Frontal cortex (tissue), 4 donors: ENCODE measurements at places on chromosomes 13 and 19. TPM values are rescaled to one million over a fixed set of nuclear protein-coding genes. Genes with fewer than 3 reads are reported as not detected.

DNA sequence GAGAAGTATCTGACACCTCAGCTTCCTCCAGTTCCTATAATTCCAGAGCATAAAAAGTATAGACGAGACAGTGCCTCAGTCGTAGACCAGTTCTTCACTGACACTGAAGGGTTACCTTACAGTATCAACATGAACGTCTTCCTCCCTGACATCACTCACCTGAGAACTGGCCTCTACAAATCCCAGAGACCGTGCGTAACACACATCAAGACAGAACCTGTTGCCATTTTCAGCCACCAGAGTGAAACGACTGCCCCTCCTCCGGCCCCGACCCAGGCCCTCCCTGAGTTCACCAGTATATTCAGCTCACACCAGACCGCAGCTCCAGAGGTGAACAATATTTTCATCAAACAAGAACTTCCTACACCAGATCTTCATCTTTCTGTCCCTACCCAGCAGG is 3.1 kb downstream of the KLF5 start:
- no peak for DNase-seq

GRCh38 chr13:42229287-42229686 is 42.7 kb upstream of the AKAP11 start:
- no peak for DNase-seq

GRCh38 chr13:23477101-23477500 is 43.6 kb upstream of the SACS start:
- no peak for DNase-seq

- no peak for DNase-seq
These were observed 32.2 kb upstream of the WDFY2 start for GRCh38 chr13:51552027-51552426.

DNA sequence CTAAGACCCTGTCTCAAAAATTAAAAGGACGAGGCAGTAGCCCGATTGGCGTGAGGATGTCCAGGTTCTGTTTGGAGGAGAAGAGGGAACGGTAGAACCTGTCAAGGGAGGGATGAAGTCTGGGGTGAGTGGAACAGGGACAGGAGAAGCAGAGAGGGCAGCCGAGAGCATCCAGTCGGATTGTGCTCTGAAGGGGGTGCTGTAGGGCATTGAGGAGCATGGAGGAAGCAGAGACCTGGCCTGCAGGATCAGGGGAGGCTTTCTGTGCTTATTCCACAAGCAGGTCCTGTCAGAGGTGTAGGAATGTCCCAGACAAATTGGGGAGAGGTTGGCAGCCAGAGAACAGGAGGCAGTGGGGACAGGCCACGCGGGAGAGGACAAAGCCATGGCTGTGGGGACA is 14.1 kb downstream of the AP2A1 start:
- no peak for DNase-seq

- DNase-seq, result no peak
These were observed 202.3 kb upstream of the KLF12 start for GRCh38 chr13:74336546-74336945.

ZNF626 gene
- 33.4 TPM for total RNA-seq

DNA sequence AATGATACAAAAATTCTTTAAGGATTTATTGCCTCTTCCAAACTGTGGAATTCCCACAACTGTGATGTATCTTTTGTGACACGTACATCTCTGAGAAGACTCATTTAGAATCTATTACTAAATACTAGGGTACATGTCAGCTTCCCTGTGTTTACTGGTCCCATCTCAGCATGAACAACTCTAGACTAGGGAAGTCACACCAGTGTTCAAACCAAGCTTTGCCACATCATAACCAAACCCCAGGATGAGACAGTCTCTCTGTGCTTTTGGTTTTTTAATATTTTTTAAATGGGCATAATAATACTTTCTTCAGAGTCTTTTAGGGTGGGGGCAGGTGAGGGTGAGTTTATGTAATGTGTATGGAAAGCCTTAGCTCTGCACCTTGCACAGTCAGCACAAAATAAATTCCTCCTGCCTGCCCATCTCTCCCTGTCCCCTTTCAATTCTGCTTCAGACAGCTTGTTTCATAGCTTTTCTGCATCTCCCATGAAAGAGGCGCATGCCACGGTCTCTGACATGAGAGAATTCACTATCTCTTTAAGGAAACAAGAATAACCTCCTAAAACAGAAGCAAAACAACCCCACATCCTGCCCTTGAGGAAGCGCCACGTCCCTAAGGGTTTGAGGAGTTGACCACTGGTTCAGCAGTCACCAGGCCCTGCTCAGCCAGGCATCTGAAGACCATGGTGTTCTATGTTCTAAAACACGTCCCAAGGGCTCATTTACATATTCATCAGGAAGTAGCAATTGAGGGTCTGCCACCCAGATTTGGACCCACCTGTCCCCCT is 174.5 kb downstream of the USP12 start:
- no peak for DNase-seq

DLEU7 gene
- total RNA-seq, result 17.9 TPM

GRCh38 chr13:96652506-96652905 is 341.8 kb downstream of the OXGR1 start:
- no peak for DNase-seq

KLHL1 gene
- total RNA-seq, result 70.9 TPM

IGFL2 gene
- total RNA-seq, result 0.82 TPM

GRCh38 chr13:92451060-92451459 is 775.5 kb upstream of the GPC6 start:
- no peak for DNase-seq

SYNE4 gene
- total RNA-seq, result not detected

TPTE2 gene
- 0.41 TPM for total RNA-seq

DNA sequence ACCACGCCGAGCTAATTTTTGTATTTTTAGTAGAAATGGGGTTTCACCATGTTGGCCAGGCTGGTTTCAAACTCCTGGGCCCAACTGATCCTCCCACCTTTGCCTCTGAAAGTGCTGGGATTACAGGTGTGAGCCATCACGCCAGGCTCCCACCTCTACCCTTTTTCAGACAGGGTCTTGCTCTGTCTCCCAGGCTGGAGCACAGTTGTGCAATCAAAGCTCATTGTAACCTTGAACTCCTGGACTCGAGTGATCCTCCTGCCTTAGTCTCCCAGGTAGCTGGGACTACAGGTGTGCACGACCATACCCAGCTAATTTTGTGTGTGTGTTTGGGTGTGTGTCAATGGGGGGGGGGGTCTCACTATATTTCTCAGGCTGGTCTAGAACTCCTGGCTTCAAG is 1.7 kb downstream of the RASGRP4 start:
- DNase-seq, result no peak

GRCh38 chr13:113981194-113981605 is 7.3 kb upstream of the C13orf46 start:
- no peak for DNase-seq

GRCh38 chr19:3538965-3539755 is at the start of gene TEKTIP1:
TEKTIP1 (plus strand) TSS chr19:3539174; CDS start chr19:3539178, 4 bp downstream.
- no peak for DNase-seq

DNA sequence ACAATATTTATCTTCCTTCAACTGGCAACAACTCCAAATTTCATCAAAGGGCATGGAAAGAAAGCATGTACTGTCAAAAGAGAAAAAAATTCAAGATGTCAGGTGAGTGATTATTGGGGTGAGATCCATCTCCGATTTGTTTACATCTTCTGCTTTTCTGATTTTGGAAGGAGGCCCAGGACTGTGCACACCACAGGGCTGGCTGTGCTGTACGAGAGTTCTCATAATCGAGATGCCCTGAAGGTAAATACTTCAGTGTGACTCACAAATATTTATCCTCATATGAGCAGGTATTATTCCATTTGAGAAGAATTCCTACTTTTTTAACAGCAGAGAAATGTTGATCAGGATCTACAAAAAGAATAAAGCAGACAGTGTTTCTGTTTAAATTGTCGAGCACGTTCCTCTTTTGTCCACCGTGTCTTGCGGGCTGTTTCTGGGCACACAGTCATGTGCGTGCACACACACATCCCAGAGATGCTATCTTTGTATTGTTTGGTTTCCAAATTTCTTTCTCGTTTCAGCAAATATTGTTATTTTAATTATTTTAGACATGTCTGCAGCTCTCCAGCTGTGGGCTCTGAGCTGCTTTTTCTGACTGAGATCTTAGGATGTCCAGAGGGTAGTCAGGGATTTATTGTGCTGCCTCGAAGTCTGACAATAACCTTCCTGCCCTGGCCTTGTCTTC is 103.8 kb downstream of the KL start:
- no peak for DNase-seq

- no peak for DNase-seq
These were observed 74.2 kb upstream of the CSNK1A1L start for GRCh38 chr13:37179645-37180044.

PLEKHA4 gene
- 1.6 TPM for total RNA-seq

OR7C2 gene
- total RNA-seq, result not detected

- no peak for DNase-seq
These were observed 17.5 kb downstream of the DLEU7 start for GRCh38 chr13:50826035-50826434.

- no peak for DNase-seq
These were observed 181.7 kb downstream of the UQCRFS1 start for GRCh38 chr19:29031216-29031615.

GRCh38 chr13:32624441-32624840 is 38.2 kb downstream of the PDS5B start:
- DNase-seq, result no peak

ZNF69 gene
- 17.9 TPM for total RNA-seq

DNA sequence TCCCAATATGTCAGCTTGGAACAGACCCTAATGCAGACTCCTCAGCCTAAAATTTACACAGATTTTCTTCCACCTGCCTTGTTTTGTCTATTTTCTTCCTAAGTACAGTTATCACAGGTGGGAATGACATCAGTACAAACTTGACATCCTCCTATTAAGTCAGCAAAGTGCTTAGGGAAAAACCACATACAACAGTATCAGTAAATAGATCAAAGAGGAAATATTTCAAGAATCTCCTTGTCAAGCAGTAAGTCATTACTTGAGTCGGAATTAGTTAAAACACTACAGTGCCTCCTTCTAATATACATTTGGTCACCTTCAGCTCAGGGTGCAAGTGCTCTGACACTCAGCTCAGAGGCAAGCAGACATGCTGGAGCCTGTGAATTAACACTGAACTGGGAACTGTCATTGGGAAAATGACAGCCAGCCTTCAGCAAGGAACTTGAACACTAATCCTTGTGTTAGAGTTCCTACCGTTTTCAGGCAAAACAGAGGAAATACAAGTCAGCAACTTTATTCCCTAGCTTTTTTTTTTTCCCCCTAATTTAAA is 394.3 kb upstream of the HTR2A start:
- DNase-seq, result no peak

- no peak for DNase-seq
These were observed 19.9 kb upstream of the ARHGEF7 start for GRCh38 chr13:111095031-111095840.
